Activated T-helper 1 cell treated with anti-CD3 and anti-CD28 coated beads, Interleukin-2, amount 50 U/mL, for 16 hours (primary cell): ENCODE measurements at places on chromosomes 2 and 18.

DNA sequence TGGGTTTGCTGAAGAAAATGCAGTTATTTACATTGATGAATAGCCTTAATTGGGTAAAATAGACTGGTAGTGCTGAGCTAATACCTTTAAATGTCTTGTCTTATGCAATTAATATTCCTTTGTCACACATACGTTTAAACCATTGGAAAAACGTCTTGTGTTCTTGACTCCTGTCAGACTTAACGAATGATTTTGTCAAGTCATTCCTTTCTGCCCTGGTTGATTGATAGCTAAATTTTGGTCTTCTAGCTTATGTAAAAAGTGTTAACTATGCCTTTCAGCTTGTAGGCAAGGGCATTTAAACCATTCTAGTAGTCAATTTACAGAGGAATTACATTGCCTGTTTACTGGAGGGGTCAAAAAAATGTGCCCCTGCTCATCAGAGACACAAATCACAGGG, 105.8 kb upstream of the LRRTM1 start:
- DNase-seq: no peak

DNA sequence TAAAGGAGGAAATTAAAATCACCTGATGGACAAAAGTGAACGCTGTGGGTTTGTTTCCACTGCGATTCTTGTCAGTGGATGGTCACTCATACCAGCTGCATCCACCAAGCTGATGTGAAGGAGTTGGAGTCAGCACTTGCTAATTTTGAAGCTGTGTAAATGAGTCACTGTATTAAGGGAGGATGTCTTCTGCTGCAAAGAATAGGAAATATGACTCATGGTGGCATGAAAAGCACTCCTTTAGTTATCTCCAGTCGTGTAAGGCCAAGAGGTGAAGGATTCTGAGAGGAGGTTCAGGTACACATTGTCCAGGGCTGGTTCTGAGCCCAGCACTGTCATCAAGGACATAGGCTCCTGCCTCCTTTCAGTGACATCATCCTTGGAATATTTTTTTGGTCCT, 71.7 kb upstream of the SKOR2 start:
- DNase-seq: no peak

GRCh38 chr2:109031476-109032228, 42.6 kb upstream of the EDAR start:
- peak; percentile 48 for DNase-seq

DNA sequence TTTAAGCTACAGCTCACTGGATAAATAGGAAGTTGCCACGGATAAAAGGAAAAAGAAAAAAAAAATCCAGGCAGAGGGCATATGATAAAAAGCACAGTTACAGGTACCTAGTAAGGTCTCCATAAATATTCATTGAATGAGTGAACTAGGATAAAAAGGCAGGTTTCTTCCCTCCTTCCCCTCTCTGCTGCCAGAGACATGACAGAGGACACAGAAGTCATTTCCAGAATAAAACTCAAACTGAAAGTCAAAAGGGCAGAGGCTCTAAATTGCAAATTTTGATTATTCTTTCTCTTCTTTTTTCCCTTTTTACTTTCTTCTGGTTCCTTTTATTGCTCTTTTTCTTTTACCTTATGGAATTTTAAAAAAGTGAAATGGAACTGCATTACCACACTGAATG, 7.7 kb downstream of the CD302 start:
- DNase-seq: no peak

- DNase-seq: peak; percentile 1
These were observed 46.2 kb downstream of the INHBB start for GRCh38 chr2:120391911-120392665.

DNA sequence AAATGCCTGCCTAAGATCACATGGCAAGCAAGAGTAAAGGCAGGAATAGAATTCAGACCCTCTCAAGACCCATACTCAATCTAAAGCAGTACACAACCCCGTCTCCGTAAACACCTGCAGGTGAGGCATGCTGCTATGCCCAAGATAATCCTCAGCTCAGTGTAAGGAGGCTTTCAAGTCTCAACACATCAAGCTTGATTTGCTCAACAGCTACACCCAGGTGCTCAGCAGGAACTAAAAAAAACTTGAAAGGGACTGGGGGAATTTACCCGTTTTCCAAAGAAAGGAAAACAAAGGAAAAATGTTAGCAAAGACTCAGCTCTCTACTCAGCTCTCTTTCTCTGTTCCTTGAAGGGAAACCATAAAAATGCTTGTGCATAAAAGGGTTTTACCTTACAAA, 301.8 kb downstream of the C1D start:
- no peak for DNase-seq

- no peak for DNase-seq
These were observed 3.7 kb downstream of the FBXO48 start for GRCh38 chr2:68463287-68463877.

DNA sequence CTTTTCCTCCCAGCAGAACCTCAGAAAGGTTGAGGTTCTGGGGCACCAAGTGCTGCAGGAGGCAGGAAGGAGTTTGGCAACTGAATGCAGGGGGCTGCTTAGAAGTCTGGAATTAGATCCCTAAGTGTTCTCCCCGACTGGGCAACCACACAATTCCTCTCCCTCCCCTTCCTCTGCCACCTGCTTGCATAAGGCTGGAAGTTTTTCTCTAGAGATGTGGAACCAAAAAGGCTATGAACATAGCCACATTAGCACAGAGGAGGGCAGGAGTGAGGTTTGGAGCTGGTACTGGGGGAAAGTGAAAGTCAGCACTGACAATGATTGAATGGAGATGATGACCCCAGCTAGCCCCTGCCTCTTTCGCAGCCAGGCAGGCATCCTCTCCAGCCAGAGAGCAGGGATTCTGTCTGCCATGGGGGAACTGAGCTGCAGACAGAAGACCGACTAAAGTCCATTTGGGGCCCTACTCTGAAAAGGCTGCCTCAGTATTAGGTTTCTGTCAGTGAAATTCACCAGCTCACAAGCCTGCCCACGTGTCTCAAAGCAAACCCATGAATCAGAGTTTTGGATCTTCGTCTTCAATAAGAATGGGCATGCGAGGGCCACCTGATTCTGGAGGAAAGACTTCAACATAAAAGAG, 87.9 kb upstream of the ITGA6 start:
- no peak for DNase-seq

DNA sequence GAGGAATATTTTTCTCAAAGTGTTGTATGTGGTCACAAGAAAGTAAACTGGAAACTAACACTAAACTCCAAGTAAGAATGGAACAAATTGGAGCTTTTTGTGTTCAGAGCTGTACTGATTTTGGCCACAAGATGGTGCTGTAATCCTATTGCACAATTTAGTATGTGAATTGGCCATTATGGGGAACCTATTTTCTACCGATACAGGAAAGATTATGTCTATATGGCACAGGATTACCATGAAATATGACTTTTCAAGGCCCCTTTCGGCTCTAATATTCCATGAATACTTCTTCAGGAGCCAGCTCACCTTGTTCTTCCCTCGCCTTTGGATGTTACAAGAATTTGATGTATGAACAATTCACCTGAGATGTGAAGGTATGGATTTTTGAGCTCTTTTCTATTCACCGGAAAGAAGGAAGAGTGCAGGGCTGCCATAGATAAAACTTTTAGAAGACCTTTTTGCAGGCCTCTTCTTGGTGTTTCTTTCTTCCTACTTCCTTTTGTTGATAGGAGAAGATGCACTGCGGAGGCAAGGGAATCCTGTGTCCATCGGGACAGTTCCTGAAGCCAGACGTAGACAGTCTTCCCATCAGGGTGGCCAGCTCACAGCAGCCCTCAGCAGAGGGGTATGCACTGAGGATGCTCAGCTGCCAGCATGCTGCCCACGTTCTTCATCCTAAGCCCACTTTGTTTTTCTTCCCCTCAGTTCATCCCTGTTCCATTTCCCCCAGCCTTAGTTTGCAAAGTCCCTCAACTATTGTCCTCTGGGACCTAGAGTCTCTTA, 13.3 kb downstream of the MRPL44 start:
- DNase-seq: peak; percentile 15

DNA sequence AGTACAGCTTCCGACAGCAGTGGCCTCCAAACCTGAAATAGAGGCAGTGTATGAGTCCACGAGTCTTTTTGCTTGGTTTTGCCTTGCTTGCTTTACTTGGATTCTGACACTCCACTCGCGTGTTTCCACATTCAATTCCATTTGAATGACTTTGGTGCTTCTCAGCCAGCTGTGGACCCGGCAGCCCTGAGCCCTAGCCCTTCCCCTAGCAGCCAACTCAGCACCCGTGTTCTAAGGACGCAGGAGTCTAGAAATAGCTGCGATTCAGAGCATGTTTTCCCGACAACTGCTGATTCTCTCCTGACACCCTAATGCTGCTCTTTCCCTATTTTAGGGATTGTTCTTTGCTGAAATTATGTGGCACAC, 20.6 kb downstream of the LRRFIP1 start:
- no peak for DNase-seq

DNA sequence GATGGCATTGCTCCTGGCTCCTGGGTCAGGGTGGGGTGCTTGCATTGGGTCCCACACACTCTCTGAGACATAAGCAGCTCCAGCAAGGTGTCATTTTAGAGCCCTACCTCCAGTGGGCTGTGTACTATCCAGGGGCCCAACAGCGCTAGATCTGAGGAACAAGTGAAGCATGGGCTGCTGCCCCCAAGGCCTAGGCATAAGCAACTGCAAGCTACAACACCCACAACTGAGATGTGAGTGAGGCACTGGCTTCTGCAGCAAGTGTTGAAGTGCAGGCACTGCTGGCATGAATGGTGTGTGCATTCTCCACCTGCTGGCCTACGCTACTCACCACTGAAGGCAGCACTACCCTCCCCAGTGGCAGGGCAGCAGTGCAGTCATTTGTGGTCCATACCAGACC, 81.0 kb upstream of the STK39 start:
- DNase-seq: no peak

- no peak for DNase-seq
These were observed 97.0 kb downstream of the CTIF start for GRCh38 chr18:48635806-48636205.

DNA sequence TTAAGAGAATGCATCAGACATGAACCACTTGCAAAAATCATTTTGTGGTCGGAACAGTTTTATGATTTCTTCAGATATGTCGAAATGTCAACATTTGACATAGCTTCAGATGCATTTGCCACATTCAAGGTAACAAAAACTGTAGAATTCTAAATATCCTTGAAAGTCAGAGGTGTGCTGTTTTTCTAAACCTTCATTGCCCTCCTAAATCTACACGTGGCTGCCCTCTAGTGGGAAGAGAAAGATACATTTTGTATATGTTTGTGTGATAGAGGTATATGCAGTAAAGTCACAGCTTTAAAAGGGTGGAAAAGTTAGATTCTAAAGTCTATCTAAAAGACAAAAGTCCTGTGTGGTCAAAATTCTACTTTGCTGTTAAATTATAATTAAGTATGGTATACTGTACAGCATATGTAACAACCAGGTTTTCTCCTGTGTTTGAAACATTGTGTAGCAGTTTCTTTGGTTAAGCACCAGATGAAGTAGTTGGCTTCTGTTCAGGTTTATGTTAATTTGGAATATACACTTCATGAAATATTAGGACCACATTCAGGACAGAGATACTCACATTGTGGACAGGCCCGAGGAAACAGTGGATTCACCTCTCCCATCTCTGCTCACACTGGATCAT, 65.9 kb upstream of the ITM2C start:
- DNase-seq: no peak
